Stimulated activated CD4-positive, alpha-beta T cell treated with anti-CD3 and anti-CD28 coated beads, Interleukin-12 subunit alpha, Interleukin-12 subunit beta, amount 100 ng/mL, for 24 hours (primary cell): ENCODE measurements at places on chromosomes 2 and 18.

- DNase-seq: no peak
Measured at GRCh38 chr2:175709248-175709647, 292.8 kb downstream of the LNPK start.

DNA sequence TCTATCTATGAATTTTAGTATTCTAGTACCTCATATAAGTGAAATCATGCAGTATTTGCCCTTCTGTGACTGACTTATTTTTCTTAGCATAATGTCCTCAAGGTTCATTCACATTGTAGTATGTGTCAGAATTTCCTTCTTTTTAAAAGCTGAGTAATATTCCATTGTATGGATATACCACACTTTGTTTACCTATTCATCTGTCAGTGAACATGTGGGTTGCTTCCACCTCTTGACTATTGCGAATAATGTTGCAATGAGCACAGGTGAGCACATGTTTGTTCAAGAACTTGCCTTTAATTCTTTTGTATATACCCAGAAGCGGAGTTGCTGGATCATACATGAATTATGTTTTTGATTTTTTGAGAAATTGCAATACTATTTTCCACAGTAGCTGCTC lies 187.4 kb upstream of the RBMS1 start:
- DNase-seq: no peak

DNA sequence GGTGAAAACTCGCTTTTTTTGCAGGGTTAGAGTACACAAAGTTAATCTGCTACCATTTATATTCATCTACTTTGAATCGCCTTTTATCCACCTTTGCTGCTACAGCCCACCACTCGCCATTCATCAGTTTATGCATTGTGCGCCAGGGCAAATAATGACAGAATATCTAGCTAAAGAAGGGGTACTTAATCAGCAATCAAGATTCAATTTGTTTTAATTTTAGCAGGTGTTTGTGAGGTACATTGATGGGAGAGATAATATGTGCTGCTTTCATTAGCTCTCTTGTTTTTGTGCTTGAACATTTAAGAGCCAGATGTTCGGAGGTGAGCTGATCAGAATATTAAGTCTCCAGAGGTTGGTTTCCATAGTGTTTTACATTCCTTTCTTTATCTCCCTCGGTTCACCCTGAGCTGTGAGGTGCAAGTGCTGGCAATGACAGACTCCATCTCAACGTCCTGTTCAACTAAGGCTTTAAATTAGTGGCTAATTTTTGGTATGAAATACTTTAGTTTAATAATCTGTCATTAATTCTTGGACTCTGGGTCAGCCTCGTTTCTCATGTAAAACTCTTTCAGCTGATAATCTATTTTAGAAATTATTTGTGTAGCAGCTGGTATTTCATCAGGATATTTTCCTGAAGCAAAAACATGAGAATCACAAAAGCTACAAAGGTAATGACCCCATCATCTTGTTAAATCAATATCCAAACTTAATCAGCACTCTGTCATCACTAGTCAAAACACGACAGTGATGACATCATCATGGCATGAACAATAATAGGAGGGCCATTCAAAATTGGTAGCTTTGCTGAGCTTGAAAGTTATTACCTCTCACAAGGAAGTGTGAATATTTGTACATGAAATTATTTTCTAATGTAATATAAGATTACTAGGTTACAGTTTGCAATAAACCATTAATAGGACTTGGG lies 479.9 kb upstream of the FANCL start:
- DNase-seq: no peak

- DNase-seq: no peak
Measured at GRCh38 chr2:81077396-81077795, 772.8 kb upstream of the LRRTM1 start.

- DNase-seq: no peak
Measured at GRCh38 chr2:193693758-193694157, 1499.0 kb upstream of the TMEFF2 start.

DNA sequence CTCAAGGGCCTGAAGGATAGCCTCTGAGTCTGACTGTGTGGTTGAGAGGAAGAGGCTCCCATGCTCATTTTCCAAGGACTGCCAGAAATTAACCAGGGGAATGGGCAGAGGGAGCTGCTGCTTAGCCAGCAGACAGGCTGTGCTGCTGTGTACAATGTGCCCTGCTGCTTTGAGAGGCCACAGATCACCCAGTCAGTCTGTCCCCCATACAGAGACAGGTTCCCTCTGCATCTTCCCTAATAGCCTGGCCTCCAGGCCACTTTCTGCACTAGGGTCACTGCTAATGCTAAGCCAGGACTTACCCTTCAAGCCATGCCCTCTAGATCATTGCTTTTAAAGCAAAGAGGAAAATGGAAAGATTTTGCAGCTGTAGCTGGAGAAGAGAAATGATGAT lies 341.1 kb downstream of the CYRIA start:
- no peak for DNase-seq

GRCh38 chr2:207768866-207769596 lies 675 bp downstream of the FZD5 start:
- no peak for DNase-seq

DNA sequence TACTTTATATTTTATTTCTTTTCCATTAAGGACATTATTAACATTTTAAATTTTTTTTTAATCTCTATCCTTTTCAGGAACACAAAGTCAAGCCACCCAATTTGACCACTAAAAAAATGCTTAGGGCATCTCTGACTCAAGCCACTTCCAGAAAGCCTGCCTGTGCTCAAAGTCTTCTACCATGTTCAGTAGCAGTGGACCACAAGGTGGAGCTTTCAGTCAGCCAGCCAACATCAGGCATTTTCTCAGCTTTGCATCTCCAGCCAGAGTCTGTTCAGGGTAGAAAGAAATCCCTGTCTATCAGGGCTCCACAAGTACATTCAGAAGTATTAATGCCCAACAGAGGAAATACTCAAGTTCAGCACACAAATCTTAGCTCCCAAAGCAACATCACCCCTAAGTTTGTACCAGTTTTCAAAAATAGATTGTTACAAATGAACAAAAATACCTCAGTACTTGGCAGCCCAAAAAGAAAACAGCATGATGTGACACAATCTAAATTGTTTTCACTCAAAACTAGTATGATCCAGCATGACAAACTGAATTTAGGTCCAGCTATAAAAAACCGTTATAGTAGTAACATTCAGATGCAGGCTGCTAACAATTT lies 37.6 kb downstream of the C18orf63 start:
- no peak for DNase-seq
